ENCODE measurements at places on chromosomes 13 and 19.

DNA sequence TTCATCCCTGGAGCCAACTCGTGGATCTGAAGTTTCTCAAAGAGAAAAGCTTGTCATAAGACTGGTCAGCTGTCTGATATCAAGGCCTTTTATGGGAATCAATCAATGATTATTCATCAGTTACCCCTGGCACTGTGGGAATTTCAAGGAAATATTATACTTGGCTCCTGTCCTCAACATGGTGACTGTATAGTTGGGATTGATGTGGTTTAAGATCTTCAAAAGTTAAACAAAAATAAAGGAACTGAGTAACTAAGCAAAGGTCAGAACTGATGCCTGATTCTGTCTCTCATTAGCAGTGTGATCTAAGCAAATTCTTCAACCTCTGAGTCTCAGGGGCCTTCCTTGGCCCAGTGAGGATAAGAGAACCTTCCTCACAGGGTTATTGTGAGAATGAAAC, 22.2 kb upstream of the SERPINE3 start:
- DNase-seq = no peak

DNA sequence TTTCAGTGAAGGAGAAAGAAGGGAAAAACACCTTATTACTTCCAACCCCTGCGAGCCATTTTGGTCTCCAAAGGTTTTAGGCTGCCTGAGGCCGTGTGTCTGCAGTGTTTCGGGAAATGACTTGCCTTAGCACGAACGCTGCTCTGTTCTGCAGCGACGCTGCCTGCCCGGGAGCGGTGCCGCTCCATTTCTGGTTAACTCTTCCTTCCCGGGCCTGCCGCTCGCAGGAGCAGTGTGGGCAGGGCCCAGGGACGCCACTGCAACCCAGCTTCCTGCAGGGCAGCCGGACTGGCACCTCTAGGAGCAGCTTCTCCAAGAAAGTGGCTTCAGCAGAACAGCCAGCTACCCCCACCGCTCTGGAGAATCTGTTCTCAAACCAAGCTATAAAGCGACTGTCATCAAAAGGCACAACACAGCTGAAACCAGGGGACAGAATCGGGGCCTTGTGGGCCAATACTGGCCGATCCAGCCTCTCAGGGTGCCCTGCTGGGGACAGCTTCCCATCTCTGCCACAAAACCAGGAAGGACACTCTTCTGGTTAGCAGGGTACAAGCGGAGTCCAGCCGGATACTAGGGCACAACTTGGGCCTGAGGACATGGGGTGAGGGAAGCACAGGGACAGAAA, 72.2 kb downstream of the KCTD15 start:
- no peak for DNase-seq

GRCh38 chr13:29689548-29689947, 94.1 kb upstream of the SLC7A1 start:
- no peak for DNase-seq

- DNase-seq = no peak
Observed at GRCh38 chr19:6026390-6027227, 48.7 kb upstream of the RANBP3 start.

- DNase-seq = peak; percentile 11
Observed at GRCh38 chr13:49584771-49585182, 581 bp downstream of the RCBTB1 start.

GRCh38 chr13:26780411-26780810, 19.8 kb upstream of the GPR12 start:
- DNase-seq = no peak

DNA sequence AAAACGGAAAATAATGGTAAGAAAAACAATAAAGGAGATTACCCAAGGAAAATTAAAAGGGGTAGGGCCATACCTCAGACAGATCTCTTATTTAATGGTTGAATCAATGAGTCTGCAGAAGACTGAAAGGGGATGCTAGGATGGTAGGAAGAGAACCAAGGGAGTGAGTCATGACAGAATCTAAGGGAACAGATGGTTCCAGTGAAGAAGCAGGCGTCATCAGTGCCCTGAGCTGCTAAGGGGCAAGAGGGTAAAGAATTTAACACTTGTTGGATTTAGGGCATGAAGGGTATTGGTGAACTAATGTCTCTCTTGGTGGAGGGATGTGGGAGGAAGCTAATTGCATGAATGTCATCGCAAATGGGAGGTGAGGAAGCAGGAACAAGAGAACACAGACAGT, 329.2 kb upstream of the TSHZ3 start:
- no peak for DNase-seq

DNA sequence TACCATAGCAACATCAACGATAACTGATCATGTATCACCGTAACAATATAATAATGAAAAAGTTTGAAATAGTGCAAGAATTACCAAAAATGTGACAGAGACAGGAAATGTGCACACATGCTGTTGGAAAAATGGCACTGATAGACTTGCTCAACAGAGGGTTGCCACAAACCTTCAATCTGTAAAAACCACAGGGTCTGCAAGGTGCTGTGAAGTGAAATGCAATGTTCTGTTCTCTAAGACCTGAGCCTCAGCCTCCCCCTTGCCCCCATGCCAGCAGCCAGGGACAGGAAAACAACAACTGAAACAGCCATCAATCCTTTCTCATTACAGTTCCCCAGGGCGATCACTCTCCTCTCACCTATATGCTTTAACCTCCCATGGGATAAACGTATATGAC, 88.4 kb downstream of the USP12 start:
- no peak for DNase-seq

- DNase-seq = no peak
Observed at GRCh38 chr13:89518289-89519077, 1829.0 kb upstream of the MIR17HG start.

DNA sequence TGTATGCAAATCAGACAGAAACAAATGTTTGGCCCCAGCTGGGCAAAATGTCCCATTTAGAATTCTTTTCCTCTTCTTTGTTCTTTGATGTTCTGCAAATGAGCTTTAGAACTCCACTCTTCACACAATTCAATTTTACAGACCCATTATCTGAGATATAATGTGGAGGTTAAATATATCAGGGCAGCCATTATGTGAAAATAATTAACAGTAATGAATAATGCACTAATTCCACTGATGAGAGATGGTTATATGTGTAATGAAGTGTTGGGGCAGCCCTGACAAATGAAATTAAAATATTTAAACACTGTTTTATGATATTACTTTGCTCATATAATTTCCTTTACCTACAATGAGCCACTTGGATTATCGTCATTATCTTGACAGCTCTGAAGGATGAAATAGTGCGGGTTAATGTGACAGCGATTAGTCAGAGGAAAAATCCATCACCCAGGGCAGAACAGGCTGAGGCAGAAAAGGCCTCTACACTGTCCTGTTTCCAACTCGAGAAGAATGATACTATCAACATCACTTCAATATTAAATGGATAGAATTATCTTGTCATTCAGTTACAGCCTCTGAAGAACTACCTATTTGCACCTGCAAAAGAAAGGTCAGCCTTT, 321.1 kb downstream of the RBM26 start:
- DNase-seq = no peak

DNA sequence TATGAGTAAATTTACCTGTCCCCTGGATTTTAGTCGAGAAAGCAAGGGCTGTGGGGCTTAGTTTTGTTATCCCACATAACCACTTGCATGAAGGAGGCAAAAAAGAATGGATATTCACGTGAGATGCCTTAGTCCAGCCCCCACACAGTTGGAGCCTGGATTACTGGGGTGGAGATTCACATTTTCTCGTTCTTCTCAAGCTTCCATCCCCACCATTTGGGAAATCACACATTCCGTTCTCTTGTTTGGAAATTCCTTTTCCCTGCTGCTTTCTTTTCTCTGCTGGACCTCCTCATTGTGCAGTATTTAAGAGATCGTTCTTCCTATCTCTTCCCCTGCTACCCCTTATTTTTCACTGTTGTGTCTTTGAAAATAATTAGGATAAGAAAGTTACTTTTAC, 45.1 kb upstream of the FARP1 start:
- no peak for DNase-seq

GRCh38 chr19:18223860-18224524, 2.2 kb downstream of the PDE4C start:
- DNase-seq = peak; percentile 33

GRCh38 chr13:110531671-110532083, 29.8 kb downstream of the RAB20 start:
- DNase-seq = no peak

DNA sequence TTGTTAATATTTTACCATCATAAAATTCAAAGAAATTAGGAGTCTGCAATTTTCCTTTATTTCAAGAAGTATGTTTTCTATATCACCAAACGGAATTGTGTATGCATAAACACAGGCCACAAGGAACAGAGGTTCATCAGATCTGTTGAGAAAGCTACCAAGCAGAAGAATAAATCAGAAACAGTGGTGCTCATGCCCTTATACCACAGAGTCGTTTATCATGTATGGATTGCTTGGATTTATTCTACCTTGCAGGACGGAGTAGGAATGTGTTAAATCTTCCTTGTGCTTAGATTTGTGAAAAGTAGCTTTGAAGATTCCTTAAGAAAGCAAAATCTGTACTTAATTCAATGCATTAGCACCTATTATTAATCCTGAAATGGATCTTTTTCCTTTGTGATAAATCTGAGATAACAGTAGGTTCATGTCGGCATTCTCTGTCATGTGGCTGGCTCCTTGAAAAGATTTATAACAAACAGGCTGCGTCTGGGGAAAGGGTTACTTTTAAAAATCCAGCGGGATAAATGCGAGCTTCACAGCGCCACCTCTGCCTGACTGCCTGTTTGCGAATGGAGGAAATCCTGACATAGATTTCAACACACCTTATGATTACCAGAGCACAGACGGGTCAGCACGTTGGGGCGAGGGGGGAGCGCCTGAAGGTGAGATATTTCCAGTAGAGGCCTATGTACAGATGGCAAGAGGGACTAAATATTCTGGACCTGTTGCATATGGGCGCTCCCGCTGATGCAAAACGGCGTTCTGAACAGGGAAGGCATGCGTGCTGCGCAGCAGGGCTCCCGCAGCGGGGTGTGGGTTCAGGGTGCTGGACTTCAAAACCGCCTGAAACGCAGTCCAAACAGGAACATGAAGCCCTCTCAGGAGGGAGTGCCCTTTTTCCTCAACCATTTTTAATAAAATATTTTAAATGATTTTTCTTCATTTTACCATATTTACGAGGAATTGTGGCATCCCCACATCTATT, 445.5 kb upstream of the SGCG start:
- no peak for DNase-seq

GRCh38 chr13:112664501-112665203, 25.2 kb upstream of the ATP11A start:
- DNase-seq = no peak

GRCh38 chr13:76830805-76831204, 55.4 kb downstream of the KCTD12 start:
- DNase-seq = no peak

- DNase-seq = no peak
Observed at GRCh38 chr13:94662274-94662945, 49.9 kb downstream of the SOX21 start.

DNA sequence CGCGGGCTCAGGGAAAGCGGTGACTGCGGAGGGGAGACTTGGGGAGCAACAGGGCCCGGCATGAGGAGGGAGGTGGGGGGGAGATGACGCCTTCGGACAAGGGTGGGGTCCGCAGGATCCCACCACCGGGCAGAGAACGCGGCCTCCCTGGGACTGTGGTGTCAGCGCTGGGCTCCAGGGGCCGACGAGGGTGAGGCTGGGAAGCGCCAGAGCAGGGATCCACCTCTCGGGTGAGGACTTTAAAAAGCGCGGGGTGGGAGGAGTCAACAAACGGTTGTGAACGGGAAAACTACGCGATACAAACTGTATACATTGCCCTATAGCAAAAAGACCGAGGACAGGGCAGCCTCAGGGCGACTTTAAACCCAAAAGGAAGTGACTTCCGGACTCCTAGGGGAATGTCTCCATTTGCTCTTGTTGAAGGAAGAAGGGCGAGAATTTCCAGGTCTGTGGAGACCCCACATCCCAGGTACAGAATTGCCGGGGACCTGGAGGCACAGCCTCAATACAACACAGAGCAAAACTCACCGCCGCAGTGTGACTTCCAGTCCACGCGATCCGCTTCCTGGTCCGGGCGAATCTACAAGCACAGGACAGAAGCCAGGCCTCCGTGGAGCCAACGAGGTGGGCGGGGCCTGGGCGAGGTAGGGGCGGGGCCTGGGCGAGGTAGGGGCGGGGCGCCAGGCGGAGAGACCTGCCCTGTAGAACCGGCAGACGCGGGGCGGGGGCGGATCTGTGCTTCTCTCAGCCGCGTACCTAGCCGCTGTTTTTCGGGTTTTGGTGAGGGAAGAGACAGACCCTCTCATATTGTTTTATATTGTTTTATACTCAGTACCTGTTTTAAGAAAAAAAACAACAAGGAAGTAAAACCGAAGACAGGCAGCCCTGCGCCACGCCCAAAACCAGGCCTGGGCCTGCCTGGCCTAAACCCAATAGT, at the start of gene ZNF888:
TSS of gene ZNF888 (minus strand) at position 588 of the 937 bp plus-strand sequence. CDS start 5,555 bp downstream, outside the sequence.
- DNase-seq = peak; percentile 89

GRCh38 chr13:110114316-110114715, 192.6 kb downstream of the COL4A1 start:
- DNase-seq = no peak

GRCh38 chr13:109586509-109587346, 199.7 kb downstream of the IRS2 start:
- no peak for DNase-seq

GRCh38 chr19:35059006-35059798, 17.7 kb downstream of the HPN start:
- no peak for DNase-seq

DNA sequence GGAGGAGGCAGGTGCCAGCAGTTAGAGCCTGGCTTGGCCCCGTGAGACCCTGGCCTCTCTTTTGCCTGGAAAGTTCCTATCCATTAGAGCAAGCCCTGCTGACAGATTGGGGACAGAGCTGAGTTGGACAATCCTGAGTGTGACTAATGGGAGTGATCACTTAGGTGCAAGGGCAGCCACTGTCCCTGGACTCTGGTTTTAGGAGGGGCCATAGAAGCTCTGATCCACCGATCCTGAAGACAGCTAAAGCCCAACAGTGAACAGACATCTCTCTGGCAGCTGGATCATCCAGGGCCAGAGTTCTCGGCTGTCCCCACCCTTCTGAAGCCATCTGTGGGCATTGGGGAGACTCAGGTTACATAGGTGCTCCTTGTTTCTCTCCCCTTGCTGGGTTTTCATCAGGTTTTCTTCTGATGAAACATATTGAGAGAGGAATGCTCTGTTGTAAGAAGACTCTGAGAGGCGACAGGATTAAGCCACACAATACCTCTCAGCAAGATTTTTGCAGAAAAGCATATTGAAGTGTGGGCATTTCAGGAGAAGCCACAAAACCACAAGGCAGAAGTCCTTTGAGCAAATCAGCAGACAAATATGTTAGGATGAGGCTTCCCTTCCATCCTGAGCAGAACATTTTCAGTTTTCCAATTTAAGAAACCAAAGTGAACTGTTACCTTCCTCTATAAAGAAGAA, 288.0 kb upstream of the MAB21L1 start:
- no peak for DNase-seq

- no peak for DNase-seq
Observed at GRCh38 chr19:19211499-19212420, at the start of gene NCAN. NCAN (plus strand) TSS chr19:19211958; CDS start chr19:19216954, 4,996 bp downstream.

DNA sequence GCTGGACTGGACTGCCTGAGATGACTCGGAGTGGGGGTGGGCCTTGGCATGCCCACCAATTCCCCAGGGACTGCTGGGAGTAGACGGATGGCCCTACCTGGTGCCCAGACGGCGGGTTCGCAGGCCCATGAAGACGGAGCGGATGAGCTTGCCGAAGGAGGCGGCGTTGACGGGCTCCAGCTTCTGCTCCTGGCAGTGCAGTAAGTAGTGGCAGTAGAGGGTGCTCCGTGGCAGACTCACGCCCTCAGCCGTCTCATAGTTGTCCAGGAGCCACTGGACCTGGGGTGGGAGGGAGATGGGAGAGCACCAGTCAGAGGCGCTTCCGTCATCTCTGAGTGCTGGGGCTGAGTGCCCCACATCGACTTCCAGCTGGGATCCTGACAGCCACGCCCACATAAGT, 17.6 kb downstream of the DCAF15 start:
- DNase-seq = no peak
